ENCODE measurements at places on chromosomes 2 and 18. TPM values are rescaled to one million over a fixed set of nuclear protein-coding genes. Genes with fewer than 3 reads are reported as not detected.
A peak's percentile ranks its signal among the peaks of the same experiment; 100 is the strongest.

Gene KCNK3
- total RNA-seq = not detected

Gene SPC25
- total RNA-seq = 20.5 TPM

Gene FAM110C
- total RNA-seq = not detected

Gene DLX1
- total RNA-seq = not detected

Gene ZNF521
- 166 TPM for total RNA-seq

Gene TUBB8B
- 1.1 TPM for total RNA-seq

Gene SERPINB11
- total RNA-seq = not detected

GRCh38 chr2:188473306-188473705, 181.6 kb downstream of the GULP1 start:
- DNase-seq = no peak

GRCh38 chr2:46978723-46979122, 63.1 kb upstream of the MCFD2 start:
- no peak for DNase-seq

DNA sequence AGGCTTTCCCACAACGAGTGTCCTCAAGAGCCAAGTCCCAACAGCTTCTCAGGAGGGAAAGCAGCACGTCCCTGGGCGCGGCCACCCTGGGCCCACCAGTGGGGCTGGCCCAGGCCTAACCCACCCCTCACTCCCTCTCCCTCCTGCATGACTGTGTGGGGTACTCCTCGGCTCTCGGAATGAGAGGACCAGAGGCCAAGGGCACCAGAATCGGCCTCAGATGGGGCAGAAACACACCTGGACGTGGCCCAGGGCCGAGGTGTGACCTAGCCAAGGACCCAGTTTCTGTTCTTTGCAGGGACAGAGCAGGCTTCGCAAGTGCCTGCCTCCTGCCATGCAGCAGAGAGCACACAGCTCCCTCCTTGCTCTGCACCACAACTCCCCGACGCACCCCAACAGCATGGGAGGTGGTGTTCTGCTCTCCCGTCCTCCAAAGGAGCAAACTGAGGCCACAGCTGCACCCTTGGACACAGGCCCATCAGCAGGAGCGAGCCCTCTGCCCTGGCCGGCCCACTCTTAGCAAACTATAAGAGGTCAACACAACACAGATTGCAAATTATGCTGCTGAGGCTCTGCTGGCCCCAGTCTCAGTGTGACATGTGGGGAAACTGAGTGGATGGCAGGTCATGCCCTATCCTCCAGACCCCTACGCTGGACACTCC, 19.7 kb downstream of the HS6ST1 start:
- no peak for DNase-seq

DNA sequence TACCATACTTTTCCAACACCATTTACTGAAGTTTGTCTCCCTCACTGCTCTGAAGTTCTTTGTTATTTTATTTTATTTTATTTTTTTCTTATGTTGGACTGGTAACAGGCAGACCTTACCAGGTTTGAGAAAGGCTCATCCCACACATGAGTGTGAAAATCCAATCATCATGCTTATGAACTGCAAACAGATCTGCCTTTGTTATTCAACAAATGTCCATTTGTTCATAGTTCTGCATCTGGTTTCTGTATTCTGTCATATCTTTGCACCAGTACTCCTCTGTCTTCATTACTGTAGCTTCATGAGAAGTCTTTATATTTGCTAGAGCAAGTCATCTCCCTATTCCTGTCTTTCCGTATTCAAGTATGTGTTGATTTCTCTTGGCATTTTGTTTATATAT, 5.3 kb downstream of the RNU2-63P start:
- no peak for DNase-seq

GRCh38 chr2:138846216-138846821, 66.1 kb upstream of the NXPH2 start:
- DNase-seq = peak; percentile 41

DNA sequence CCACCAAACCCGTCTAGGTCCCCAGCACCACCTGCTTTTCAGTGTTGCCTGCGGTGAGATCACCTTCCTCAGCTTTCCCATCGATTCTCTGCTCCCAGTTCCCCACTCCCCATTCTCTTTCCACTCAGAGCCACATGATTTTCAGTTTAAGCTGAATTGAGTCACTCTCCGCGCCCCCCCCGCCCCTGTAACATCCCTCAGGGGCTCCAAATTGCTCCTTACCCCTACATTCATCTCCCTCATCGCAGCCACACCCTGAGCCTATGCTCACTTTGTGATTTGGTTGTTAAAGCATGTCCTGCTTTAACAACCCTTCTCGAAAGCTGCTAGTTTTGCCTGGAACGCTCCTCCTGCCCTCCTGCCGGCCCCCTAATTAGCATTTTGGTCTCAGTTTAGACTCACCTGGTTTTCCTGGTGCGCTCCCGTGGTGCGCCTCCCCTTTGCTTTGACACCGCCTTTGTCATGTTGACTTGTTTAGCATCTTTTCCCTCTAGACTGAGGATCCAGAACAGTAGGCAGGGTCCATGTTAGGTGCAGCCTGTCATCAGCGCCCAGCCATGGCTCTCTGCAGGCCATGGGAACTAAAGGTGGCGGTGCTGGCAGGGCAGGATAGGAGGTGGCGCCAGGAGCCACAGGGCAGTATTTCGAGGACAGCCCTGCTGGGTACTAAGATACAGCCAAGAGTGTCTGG, 60.8 kb downstream of the ST3GAL5 start:
- DNase-seq = no peak

GRCh38 chr2:54143780-54144179, 28.4 kb downstream of the ACYP2 start:
- DNase-seq = no peak

DNA sequence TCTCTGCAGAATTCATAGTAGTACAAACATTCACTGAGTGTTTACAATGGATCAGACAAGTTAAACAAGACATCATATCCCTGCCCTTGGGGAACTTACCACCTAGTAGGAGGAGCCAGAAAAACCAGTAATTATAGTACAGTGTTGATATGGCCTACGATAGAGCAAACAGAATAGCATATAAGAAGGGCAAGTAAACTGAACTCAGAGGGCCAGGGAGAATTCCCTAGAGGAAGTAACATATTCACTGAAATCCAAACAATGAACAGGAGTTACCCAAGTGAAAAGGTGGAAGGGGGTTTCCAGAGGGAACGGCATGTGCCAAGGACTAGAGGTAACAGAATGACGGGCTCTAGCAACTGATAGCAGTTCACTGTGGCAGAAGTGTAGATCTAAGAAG, 34.1 kb downstream of the NHEJ1 start:
- no peak for DNase-seq
